ENCODE measurements at places on chromosomes 2 and 18.

DNA sequence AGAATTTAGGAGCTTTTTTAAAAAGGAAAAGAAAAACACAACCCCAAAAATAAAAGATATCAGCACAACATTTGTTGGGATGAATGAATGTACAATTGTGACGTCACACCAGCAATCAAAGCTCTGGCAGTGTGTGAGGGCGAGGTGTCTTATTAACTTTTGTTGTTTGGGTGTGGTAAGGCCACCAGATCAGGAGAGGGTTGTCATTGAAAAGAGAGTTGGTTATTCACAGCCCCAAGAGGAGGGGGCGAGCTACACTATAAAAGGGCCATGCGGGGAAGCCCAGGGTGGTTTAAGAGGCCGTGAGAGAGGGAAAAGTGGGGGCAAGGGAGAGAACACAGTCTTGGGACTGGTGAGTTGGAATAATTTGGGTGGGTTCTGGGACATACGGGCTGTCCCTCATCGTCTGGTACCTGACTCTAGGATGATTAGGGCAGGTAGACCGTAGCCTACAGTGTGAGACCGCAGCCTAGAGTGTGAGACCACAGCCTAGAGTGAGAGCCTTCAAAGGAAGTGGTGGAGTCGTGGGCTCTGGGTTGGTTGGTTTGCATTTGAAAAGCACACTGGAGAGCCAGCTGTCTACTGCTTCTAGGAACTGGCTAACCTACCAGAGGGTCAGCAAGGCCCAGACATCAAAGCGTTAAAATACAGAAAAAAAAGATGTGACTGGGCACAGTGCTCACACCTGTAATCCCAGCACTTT is 128.4 kb downstream of the INO80D start:
- DNase-seq: no peak

DNA sequence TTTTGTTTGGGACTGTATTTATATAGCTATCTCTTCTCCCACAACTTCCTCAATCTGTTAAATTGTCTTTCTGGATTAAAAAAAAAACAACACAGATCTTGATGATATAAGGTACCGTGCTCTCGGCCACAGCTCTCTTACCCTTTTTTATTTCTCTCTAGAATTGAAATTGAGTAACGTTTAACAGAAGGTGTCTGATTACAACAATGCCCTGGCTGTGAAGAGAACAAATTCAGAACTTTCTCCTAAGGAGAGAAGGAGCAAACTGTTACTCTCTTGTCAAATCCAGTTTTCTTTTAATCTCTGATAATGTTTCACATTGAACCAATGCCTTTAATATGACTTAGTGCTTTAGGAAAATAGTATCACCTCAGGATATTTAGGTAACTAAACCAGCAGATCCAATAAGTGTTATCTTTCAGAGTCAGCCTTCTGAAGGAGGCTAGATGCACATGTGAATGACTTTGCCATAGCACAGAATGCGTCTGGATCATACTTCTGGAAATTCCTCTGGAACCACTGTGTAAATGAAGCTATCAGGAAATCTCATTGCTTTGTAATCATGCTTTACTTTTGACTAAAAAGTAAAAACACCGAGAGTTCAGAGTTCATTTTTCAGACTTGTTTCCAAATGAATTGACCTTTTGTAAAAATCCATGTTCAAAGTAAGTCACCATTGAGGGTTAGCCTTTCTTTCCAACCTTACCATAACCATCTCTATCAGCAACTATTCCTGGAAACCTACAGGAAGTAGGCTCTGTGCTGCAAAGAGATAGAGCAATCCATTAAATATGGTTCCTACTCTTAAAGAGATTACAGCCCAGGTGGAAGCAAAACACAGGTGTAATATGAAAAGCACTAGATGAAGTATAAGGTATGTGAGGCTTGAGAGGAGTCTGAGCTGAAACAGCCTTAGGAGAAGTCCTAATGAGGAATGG is 147.0 kb upstream of the OSR1 start:
- no peak for DNase-seq

DNA sequence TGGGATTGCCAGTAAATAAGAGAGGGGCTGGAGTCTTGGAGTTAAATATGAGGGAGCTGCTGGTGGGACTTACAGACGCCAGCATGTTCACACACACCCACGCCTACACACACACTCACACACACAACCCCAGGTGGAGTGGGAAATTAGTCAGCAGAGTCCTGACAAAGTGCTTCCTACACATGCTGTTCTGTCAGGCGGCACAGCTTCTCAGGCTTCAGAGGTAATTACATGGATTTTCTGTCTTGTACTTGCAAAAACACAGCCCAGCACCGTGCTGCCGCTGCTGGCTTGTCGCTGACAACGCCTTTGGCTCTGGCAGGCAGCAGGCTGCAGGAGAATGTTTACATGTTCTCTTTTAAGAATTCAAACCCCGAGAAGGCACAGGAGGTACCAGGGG is 1186.3 kb upstream of the CELF4 start:
- DNase-seq: no peak

GRCh38 chr2:38187541-38188011 is 111.6 kb upstream of the CYP1B1 start:
- DNase-seq: no peak

DNA sequence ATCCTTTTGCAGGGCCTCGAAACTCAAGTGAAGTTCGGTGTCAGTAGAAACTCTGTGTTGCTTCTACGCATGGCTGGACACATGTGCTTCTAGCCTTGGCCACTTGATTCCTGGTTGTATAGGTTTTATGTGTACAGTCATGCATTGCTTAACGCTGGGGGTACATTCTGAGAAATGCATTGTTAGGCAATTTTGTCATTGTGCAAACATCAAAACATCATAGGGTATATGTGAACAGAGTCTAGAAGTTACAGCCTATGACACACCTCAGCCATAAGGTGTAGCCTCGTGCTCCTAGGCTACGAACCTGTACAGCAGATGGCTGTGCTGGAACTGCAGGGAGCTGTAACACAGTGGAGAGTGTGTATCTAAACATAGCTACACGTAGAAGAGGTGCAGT is 39.4 kb downstream of the TMEM18 start:
- no peak for DNase-seq

- no peak for DNase-seq
These were observed 19.6 kb downstream of the PELI1 start for GRCh38 chr2:64124571-64124970.

DNA sequence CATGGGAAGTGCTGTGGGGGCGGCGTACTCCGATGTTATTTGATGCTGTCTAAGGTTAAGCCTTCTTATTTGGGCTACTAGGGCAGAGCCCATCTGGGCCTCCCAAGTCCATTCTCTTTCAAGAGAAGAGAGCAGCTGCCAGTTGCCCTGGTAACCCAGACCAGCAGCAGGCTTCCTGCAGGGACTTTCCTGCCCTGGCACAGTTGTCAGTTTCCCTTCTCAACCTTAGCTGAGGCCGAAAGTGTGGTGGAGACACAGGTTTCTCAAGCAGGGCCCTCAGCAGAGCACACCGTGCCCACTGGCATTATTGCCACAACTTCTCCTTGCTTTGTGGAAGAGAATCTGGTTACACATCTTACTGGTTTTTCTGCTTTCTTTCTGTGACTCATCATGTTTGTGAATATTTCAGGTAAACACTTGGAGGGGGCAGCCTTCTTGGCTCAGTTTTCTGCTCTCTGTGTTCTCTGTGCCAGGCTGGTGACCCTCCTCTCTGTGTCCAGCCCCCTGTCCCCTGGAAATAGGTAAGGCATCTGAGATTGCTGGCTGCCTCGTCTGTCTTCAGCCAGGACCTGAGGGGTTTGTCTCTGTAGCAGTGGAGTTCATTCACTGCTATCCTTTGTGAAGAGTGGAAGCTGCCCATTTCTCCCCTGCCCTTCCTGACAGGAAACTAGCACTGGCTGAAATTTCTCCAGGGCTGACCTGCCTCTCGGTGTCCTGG is 111.0 kb downstream of the B3GNT2 start:
- DNase-seq: no peak

- no peak for DNase-seq
These were observed 61.9 kb upstream of the IGFBP2 start for GRCh38 chr2:216571178-216571908.

GRCh38 chr2:106085181-106085940 is 108.7 kb downstream of the UXS1 start:
- DNase-seq: no peak

DNA sequence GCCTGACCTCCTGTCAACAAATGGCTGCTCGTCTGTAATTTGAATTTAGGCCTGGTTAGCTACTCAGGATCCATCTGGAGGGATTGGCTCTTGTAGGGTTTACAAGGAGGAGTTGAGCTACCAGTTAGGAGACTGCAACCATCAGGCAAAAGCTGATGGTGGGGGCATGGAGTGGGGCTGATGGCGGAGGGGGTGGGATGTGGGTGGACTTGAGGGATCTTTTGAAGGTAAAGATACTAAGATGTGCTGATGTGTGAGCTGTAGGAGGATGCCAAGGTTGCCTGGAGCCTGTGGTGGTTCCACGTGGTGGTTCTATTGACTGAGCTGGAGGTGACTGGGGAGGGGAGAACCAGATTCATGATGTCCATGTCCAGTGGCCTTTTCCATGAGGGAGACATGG is 240.7 kb downstream of the LPIN1 start:
- DNase-seq: no peak

DNA sequence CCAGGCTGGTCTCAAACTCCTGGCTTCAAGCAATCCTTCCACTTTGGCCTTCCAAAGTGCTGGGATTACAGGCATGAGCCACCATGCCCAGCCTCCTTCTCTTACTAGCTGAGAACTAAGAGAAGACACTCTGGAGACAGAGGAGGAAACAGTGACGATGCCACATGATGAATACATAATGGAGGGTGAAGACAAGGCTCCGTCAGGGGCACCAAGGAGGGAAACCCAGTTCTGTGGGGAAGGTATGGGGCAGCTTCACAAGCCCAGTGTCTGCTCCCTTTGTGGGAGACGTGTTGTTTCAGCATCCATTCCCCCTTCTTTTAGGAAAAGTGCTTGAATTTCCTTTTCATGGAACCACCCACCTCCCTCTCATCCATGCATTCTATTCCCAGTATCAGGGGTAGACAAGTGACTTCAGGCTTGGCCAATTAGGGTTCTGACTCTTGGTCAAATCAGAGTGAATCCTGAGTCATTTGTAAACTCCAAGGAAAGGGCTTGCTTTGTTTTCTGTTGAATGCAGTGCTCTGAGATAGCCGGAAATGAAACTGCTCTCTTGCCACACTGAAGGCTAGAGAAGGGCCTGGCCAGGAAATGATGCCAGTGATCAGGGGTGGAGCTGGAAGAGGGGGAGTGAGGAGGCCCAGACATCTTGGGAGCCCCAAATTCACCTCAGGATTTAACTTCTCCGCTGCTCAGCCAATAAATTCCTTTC is 23.7 kb downstream of the TMEM127 start:
- no peak for DNase-seq

DNA sequence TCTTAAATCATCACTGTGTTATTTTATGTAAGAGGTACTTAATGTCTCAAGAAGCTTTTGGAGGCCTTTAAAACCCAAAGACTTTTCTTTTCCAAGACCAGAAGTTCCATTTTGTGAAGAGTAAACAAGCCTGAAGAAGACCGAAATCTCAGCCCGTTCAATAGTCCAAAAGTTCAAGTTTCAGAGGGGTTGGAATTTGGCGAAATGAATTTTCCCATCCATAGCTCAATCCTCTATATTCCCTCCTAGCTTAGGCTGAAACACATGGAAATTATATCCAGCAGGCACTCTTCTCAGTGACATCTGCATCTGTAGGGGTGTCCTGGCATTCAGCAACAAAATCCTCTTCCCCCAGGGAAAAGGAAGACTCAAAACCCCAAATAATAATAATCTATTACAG is 344.6 kb downstream of the ARHGAP15 start:
- no peak for DNase-seq

DNA sequence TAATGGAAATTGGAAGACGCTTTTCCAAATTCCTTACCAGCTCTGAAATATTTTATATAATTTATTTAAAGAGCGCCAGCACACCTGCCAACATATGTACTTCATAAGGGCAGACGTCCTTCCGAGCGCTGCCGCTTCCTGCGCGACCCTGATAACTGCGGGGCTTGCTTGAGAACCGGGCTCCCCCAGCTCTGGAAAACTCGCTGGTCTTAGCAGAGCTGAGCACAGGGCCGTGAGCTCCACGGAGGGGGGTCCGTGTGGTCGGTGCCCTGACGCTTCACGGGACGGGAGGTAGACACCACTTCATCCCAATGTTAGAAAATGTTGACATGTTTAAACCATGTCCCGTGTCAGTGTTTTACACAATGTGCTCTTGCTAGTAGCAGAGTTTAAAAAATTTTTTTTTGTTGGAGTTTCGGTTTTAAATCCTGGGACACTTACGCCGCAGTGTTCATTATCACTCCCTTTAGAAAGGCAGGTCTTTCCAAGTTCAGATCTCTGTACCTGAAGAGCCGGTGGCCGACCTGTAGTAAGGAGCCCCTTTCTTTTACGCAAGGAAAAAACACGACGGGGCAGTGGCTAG is 1.6 kb downstream of the NFATC1 start:
- no peak for DNase-seq

GRCh38 chr2:227570615-227571014 is 28.1 kb upstream of the SCYGR2 start:
- no peak for DNase-seq

DNA sequence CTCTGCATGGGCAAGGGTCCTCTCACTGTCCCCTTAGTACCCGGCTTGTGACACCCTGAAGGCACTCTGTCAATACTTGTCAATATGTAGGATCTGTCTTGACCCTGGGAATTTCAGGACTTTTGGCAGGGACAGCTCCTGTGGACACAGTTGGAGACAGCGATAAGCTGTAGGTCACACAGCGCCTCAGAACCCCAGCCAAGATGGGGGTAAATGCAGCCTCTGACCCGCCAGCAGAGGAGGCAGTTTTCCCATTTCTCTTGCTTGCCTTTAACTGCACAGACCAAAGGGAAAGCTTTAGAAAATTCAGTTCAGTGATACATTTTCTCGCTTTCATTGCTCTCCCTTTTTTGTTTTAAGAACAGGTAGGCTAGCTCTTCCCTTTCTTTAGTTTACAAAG is 54.8 kb upstream of the KLHL29 start:
- DNase-seq: no peak

GRCh38 chr18:6650127-6650507 is 79.4 kb upstream of the ARHGAP28 start:
- no peak for DNase-seq

DNA sequence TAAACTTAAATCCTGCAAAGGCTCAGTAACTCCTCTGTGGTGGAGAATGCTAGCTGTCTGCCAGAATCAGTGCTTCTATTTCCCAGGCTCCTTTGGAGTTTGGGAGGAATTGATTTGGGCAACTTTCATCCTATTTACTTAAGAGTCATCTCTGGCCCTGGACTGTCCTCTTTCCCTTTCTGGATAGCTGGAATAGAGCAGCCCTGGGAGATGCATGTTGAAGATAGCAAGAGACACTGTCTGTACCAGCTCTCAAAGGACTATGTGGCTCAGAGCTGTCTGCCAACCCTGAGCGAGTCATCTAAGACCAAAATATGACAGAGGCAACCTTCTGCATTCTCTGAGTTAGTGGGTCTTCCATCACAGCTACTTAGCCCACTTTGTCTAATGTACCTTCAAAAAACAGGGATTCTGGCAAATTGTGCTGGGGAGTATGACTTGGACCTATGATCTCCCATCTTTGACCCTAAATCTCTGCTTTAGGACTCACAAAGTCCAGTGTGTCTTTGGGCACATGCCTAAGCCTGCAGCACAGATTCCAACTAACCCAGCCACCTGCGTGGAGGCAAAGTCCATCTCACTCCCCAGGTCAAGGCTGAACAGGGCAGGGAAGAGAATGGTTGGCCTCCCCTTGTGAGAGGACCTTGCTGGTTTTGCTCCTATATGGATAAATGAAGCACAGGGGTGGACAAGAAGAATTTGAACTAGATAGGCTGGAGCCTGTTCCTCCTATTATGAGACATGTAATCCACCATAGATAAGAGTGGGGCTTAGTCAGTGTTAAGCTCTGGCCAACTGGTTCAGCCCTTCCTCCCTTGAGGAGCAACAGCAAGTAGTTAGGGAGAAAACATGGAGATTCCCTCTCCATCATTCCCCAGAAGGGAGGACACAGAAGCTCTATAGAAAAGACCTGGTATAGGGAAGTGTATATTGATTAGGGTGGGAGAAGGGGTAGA is 99.1 kb upstream of the PELI1 start:
- DNase-seq: no peak
